Mesothelial cell of epicardium (in vitro differentiated cells): ENCODE measurements at places on chromosomes 5 and 9.

GRCh38 chr5:111309384-111309783 is 85.2 kb downstream of the CAMK4 start:
- no peaks in the 10 kb centered on the region for H3K4me1 ChIP-seq
- H3K27ac ChIP-seq: no peak overlapping the region
- H3K4me3 ChIP-seq: no peak overlapping the region
- H3K27me3 ChIP-seq: no peaks in the 10 kb centered on the region
- no peak for DNase-seq
- H3K36me3 ChIP-seq: no peaks in the 10 kb centered on the region

GRCh38 chr9:70263421-70263820 is 4.6 kb downstream of the SMC5 start:
- no peak overlapping the region for H3K4me3 ChIP-seq
- H3K36me3 ChIP-seq: peaks cover 27% of the 10 kb centered on the region
- no peak overlapping the region for H3K27ac ChIP-seq
- peaks cover 39% of the 10 kb centered on the region for H3K4me1 ChIP-seq
- no peak for DNase-seq

- DNase-seq: no peak
- no peaks in the 10 kb centered on the region for H3K27me3 ChIP-seq
- H3K27ac ChIP-seq: no peak overlapping the region
- no peak overlapping the region for H3K4me3 ChIP-seq
Observed at GRCh38 chr5:172868924-172869591, 35.0 kb downstream of the ERGIC1 start.

DNA sequence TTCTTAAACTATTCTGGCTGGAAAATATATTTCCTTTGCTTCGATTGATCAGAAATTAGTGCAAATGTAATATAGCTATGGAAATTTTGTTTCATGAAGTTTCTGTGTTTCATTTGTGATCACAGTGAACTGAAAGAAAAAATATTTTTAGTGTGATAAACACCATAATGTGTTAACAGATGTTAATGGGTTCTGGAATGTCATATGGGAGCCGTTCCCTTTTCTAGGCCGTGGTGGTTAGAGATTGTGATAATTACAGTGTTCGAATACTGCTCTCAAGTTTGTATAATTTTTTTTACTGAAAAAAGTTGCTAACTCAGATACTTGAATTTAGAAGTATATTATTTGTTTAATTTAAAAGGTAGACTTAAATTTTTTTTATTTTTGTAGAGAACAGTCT is 19.3 kb downstream of the GAPVD1 start:
- no peak for DNase-seq
- no peaks in the 10 kb centered on the region for H3K4me1 ChIP-seq
- no peak overlapping the region for H3K27ac ChIP-seq
- H3K27me3 ChIP-seq: no peaks in the 10 kb centered on the region
- peaks cover 7% of the 10 kb centered on the region for H3K36me3 ChIP-seq

DNA sequence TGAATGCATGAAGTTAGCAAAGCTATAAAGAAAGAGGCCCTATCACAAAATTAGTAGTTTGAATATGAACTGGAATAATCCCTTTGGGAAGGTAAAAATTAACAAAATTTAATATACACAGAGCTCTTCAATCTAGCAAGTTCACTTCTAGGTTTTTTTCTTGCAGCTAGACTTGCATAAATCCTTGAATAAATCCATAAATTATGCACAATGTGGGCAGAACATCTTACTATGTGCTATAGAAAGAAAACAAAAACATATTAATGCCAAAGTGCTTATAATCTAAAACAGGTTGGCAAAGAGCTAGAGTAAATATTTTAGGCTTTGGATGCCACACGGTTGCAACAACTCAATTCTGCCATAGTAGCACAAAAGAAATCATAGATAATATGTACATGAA is 138.5 kb upstream of the FREM1 start:
- no peak overlapping the region for H3K27ac ChIP-seq
- no peaks in the 10 kb centered on the region for H3K4me1 ChIP-seq
- peaks cover 2% of the 10 kb centered on the region for H3K36me3 ChIP-seq
- no peak overlapping the region for H3K4me3 ChIP-seq
- H3K27me3 ChIP-seq: no peaks in the 10 kb centered on the region

DNA sequence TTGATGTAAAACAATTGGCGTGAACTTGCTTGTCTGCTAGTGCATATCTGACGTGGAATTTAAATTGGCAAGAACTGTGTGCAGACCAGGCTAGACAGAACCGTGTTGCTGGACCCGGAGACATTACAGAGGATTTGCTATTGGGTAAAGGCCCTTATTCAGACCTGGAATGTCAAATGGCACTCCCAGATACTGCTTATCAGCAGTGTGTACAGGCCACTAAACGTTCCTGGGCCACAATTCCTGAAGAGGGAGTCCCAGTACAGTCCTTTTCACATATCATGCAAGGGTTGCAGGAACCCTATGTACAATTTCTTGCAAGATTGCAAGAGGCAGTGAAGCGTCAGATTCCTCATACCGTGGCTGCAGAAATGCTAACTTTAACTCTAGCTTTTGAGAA is 13.5 kb upstream of the MCCC2 start:
- no peaks in the 10 kb centered on the region for H3K4me1 ChIP-seq
- H3K36me3 ChIP-seq: peaks cover 16% of the 10 kb centered on the region
- no peak overlapping the region for H3K27ac ChIP-seq
- DNase-seq: no peak
- no peak overlapping the region for H3K4me3 ChIP-seq
- H3K27me3 ChIP-seq: no peaks in the 10 kb centered on the region

DNA sequence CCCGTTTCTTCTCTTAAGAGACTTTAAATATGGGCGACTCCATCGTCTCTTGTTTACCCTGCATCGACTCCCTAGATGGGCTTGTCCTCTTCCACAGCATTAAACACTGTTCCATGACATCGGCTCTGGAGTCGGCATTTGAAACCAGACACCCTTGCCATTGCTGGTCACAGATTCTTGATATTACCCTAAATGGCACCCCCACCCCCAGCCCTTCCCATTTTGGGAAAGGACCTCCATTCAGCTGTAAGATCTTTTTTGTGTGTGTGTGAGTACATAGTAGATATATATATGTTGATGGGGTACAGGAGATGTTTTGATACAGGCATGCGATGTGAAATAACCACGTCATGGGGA is 51.1 kb upstream of the SH3PXD2B start:
- no peak overlapping the region for H3K27ac ChIP-seq
- peaks cover 32% of the 10 kb centered on the region for H3K27me3 ChIP-seq
- no peak for DNase-seq

GRCh38 chr5:110150199-110150598 is 460.5 kb downstream of the MAN2A1 start:
- H3K27me3 ChIP-seq: peaks cover 3% of the 10 kb centered on the region
- peaks cover 1% of the 10 kb centered on the region for H3K4me1 ChIP-seq
- H3K4me3 ChIP-seq: no peak overlapping the region
- H3K36me3 ChIP-seq: no peaks in the 10 kb centered on the region
- no peak overlapping the region for H3K27ac ChIP-seq
- DNase-seq: no peak

GRCh38 chr5:154159343-154159742 is 31.2 kb upstream of the GALNT10 start:
- no peaks in the 10 kb centered on the region for H3K36me3 ChIP-seq
- H3K4me3 ChIP-seq: no peak overlapping the region
- peaks cover 17% of the 10 kb centered on the region for H3K4me1 ChIP-seq
- peaks cover 43% of the 10 kb centered on the region for H3K27me3 ChIP-seq
- H3K27ac ChIP-seq: no peak overlapping the region
- DNase-seq: no peak

DNA sequence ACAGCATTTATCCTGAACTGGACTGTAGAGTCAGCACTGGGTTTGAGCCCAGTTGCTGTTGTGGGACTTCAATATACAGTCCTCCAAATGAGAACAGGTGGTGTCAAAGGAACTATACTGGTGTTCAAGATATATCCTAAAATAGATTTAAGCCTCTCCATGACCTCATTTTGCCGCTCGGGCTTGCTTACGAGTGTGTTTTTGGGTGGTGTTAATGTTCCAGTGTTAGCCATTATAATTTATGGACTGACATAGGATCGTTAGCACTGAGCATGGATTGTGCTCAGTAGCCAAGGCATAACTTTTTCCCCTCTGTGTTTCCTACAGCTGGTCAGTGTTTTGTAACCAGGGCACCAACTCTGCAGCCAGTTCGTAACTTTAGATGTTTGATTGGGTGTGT is 306.6 kb downstream of the SPATA31D1 start:
- no peak overlapping the region for H3K4me3 ChIP-seq
- H3K27me3 ChIP-seq: no peaks in the 10 kb centered on the region
- H3K27ac ChIP-seq: no peak overlapping the region
- peaks cover 2% of the 10 kb centered on the region for H3K36me3 ChIP-seq
- no peaks in the 10 kb centered on the region for H3K4me1 ChIP-seq
- DNase-seq: no peak

DNA sequence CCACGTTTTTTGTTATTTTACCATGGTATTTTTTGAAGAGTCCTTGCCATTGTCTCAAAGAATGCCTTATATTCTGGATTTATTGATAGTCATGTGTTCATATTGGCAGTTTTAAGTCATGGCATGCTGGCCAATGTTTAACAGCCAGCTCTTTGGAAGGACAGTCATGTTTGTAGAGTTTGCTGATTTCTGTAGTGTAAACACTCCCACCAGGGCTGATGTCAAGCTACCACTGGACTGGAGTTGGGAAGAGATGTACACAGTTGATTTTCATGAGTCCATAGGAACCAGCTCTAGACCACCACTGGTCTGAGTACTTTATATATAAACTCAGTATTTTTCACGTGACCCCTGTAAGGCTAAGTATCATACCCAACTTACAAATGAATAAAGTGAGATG is 125.2 kb upstream of the DHFR start:
- peaks cover 7% of the 10 kb centered on the region for H3K36me3 ChIP-seq
- DNase-seq: no peak
- H3K4me3 ChIP-seq: no peak overlapping the region
- peaks cover 16% of the 10 kb centered on the region for H3K4me1 ChIP-seq
- H3K27me3 ChIP-seq: no peaks in the 10 kb centered on the region

- no peak overlapping the region for H3K27ac ChIP-seq
- H3K4me1 ChIP-seq: no peaks in the 10 kb centered on the region
- peaks cover 59% of the 10 kb centered on the region for H3K27me3 ChIP-seq
- DNase-seq: no peak
- H3K4me3 ChIP-seq: no peak overlapping the region
Observed at GRCh38 chr5:1161833-1162229, 39.6 kb upstream of the SLC6A19 start.

DNA sequence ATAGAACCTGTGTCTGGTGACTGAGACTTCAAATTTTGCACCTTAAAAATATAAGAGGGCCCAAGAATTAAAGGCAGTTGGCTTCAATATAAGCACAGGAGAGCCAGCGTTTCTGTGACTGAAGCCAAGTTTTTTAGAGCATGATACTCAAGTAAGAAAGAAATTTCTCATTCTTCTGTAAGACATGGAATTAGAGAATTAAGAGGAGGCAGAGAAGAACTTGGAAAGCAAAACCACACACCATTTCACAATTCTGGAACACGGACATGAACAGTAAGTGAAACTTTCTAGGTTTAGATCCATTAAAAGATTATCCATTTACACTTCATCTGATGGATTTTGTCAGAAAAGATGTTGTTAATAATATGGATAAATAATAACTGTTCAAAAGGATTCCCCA is 8.9 kb upstream of the AGXT2 start:
- no peak overlapping the region for H3K4me3 ChIP-seq
- no peak overlapping the region for H3K27ac ChIP-seq
- no peak for DNase-seq
- H3K36me3 ChIP-seq: no peaks in the 10 kb centered on the region
- H3K4me1 ChIP-seq: peaks cover 8% of the 10 kb centered on the region
